Cardiac septum (tissue), 1 donor: ENCODE measurements at places on chromosomes 12 and 14. TPM values are rescaled to one million over a fixed set of nuclear protein-coding genes. Genes with fewer than 3 reads are reported as not detected.

DNA sequence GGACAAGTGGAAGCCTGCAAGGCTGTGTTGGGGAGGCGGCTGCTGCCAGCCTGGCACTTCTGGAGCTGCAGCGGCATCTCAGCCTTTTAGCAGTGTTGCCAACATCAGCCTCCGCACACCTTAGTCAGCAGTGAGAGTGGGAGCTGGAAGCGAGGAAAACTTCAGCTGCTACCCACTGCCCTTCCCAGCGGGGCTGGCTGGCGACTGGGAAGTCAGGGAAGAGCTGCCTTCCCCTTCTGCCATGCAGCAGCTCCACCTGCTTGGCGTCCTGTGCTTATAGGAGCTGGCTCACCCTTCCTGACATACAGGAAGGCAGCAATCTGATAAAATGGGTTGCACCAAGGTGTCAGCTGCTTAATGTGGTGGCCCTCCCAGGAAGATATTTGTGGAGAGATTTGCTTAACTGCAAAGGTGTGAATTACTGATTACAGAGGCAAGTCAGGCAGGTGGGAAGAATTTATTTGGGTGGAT is 15.4 kb upstream of the PLEKHG3 start:
- DNase-seq: no peak

DNA sequence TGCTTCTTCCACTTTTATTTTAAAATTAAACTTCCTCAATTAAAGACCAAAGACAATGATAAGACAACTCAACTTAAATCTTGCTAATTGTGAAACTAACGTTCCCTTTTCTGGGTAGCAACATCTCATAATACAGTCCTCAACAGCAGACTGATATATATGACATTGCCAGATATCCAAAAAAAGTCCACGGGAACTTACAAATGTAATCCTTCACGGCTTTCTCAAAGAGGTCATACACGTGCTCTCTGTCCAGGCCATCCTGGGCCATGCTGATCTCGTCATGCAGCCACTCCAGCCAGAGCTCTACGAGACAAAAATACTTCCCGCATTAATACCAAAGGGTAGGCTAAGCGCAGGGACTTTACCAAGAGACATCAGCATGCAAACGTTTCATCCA is 13.3 kb downstream of the SART3 start:
- DNase-seq: no peak

GRCh38 chr12:24599736-24600135 is 349.2 kb downstream of the BCAT1 start:
- no peak for DNase-seq

GRCh38 chr12:42090899-42091298 is 53.8 kb downstream of the GXYLT1 start:
- DNase-seq: no peak

DNA sequence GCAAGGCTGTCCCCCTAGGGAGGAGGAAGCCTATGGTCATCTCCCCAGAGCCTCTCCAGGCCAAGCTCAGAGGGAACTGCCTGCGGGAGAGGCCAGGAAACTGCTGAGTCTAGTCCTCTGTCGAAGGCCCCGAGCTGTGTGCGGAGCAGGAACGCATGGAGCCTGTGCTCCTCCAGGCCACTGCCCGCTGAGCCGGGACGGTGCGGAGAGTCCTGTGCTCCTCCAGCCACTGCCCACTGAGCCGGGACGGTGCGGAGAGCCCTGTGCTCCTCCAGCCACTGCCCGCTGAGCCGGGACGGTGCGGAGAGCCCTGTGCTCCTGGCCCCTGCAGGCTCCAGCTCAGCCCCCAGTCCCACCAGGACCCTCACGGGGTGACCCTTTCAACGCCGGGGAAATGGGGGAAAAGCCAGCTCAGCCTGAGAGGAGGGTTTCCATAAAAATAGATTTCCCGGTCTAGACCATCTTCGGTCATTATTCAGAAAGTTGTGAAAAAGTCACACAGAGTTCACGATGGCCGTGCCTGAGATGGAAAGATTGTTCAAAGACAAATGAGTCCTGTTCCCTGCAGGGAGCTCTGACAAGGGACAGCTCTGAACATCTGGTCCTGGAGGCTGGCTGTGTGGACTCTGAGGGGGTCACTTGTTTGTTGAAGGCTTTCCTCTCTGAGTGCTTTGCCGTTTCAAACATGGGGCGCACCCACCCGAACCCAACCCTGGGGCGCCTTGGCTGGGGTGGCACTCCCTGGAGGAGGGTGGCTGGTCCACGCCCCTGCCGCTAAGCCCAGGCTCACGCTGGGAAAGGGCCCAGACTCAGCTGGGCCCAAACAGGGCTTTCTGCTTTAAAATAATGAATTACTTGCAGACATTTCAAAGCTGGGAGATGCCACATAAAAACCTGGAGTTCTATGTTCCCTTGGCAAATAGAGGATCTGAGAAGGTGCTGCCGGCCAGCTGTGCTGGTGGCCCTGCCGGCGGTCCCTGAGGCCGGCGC is 85.5 kb downstream of the ADGRD1 start:
- no peak for DNase-seq

DNA sequence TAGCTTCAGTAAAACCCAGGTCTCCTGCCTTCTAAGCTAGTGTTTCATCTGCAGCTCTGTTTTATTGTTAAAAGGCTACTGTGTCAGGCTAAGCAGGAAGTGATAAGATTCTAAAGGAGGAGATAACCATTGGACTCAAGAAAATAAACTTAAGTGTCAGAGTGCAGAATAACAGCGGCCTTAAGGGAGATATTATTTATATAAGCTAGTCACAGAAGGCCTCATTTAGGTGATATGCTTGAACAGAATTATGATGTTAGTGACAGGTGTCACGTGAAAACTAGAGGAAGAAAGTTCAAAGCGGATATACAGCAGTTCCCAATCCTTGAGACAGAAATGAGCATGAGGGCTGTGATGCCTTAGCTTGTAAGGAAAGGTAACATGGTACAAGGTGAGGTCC is 373.4 kb downstream of the FOXG1 start:
- no peak for DNase-seq

- no peak for DNase-seq
These were observed 178.8 kb downstream of the SLC38A4 start for GRCh38 chr12:46647034-46647433.

DNA sequence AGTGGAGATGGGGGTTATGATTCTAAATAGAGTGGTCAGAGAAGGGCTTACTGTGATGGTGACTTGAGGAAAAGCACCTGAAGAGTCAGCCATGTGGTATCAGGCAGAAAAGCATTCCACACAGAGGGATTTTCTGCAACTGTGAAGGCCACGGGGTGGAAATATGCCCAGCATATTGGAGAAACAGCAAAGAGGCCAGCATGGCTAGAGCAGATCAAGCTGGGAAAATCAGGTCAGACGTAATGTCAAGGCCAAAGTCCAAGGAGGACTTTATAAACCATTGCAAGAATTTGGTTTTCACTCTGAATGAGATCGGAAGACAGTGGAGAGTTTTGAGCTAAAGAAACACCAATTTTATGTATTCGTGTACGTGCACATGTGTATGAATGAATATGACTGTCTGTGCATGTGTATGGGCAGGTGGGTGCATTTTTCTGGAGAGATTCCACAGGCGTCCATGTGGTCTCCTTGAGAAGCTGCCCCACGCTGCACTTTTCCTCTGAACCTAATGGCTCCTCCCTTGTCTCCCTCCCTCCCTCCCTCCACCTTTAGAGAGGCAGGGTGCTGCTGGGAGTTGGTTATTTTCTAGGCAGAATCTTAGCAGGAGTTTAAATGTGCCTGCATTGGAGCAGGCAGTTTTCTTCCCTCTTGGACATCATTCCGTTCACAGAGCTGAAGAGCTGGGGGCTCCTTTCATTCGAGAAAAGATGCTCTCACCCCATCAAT is 97.4 kb upstream of the PPP4R3A start:
- no peak for DNase-seq

DNA sequence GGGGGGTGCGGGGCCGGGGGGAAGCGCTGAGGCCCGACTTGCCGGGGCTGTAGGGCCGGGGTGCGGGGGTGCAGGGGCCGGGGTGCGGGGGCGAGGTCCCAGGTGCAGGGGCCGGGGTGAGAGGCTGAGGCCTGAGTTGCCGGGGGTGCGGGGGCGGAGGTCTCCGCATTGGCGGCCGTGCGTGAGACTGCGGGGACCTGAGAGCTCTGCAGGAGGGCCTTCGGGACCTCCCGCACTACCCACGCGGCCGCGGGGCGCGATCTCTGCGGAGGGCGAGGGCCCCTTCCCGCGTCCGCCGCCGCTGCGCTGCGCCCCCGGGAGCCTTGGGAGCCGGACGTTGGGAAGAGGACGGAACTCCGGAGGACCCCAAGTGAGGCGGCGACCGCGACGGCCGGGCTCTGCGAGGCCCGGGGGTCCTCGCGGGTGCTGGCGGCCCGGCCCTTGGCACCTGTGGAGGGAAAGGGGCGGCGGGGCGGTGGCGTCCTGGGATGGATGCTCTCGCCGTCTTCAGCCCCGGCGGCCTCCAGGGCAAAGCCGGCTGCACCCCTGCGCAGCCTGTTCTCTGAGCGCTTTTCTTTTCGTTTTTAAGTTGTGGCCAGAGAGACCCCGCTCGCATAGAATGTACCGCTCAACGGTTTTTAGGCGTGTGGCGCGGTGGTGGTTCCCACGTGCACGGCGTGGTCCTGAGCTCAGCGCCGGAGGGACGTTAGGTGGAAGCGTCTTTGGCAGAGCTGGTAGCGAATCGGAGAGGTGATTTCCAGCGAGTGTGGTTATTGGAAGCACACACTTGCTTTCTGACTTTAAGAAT is 1.3 kb downstream of the PIWIL1 start:
- no peak for DNase-seq

- DNase-seq: no peak
These were observed 58.0 kb downstream of the PAPLN start for GRCh38 chr14:73295198-73295796.

- no peak for DNase-seq
These were observed 5.5 kb upstream of the RNASE10 start for GRCh38 chr14:20499881-20500280.

DNA sequence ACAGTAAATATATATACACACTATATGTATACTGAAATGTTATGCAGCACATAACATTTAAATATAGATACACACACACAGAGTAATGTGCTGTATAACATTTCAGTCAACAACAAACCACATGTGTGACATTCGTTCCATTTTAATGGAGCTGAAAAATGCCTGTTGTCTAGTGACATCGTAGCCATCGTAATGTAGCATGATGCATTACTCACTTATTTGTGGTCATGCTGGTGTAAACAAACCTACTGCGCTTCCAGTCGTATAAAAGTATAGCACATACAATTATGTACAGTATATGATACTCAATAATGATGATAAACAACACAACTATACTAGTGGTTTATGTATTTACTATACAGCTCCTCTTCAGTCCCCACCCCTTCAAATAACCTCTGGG is 119.0 kb upstream of the SLC38A4 start:
- DNase-seq: no peak

- DNase-seq: no peak
These were observed 35.8 kb downstream of the CAPS2 start for GRCh38 chr12:75294336-75294735.

The RNU4-1 gene
- 3,560 TPM for total RNA-seq

The IRF9 gene
- 44.8 TPM for total RNA-seq

The CIPC gene
- total RNA-seq: 45.9 TPM

The ZFC3H1 gene
- total RNA-seq: 19.9 TPM

The APOF gene
- total RNA-seq: not detected

The MSI1 gene
- 9.7 TPM for total RNA-seq

The TSPAN19 gene
- total RNA-seq: not detected

The TMEM63C gene
- total RNA-seq: 0.46 TPM
